Mucosa of gallbladder (tissue), 1 donor: ENCODE measurements at places on chromosomes 16 and 17. TPM values are rescaled to one million over a fixed set of nuclear protein-coding genes. Genes with fewer than 3 reads are reported as not detected.

DNA sequence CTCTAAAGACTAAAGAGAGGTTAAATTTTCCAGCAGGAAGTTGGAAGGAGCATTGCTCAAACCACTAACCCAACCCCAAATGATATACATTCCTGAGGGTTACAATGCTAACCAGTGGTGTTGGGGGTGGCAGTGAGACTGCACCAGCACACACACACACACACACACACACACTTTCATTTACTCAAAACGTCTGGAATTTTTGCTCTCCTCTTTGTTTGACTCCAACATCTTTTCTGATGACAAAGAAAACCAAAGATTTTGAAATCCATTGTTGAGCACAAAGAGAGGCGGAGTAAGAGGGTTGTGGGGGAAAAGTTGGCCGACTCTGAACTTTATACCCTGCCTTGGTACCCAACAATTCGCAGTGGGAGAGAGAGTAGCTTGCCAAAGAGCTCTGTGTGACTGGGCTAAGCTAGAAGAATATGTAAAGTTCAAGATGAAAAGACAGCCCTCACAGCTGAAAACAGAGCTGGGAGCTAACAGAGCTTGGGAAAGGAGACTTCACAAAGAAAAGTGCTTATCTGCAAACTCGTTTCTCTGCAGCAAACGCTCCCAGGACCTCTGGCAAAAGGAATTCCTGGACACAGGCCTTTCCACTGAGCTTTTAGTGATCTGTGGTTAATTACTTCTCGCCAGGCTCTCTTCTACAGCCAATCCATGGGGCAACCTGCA, 426.0 kb upstream of the CDH11 start:
- no peak for DNase-seq

The P2RX1 gene
- total RNA-seq = 2.8 TPM

The FOXF1 gene
- total RNA-seq = 31.0 TPM

GRCh38 chr17:731644-732066, 741 bp upstream of the TLCD3A start:
- DNase-seq = no peak

DNA sequence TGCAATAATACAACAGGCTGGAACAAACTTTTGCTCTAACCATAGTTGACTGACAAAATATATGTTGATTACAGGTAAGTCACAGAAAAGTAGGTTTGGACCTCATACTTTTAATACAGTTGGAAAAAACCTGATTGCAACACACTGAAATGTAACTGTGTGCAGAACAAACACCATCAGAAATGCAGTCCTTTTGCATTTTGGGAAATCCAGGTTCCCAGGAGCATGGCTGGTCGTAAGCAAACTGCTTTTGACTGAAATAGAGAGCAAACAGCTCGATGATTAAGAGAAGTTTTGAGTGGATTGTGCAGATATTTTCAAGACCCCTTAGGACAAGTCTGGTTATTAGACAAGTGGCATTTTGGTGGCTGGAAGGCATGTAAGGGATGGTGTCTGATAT, 8.0 kb downstream of the IGF2BP1 start:
- DNase-seq = no peak

- no peak for DNase-seq
Measured at GRCh38 chr16:23836404-23837311, 875 bp downstream of the PRKCB start.

- no peak for DNase-seq
Measured at GRCh38 chr17:46822388-46822921, 4.0 kb upstream of the WNT3 start.

The SHISA6 gene
- total RNA-seq = 0.75 TPM

DNA sequence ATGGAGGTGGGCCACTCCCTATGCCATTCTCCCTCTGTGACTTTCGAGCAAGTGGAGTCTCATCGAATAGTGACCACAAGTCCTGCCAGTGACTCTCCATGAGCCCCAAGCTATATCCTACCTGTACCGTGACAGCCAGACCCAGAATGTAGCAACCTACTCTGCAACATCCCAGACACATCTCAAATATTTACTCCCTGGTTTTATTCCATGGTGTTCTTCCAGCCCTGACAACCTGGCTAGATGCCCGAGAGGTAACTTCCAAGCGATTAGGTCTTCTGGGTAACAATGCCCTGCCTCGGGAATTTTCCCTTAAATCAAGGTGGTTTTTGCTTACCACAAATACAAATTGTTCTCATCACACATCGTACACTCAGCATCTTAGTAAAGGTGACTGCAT, 211.7 kb downstream of the ZFHX3 start:
- DNase-seq = no peak

The C16orf92 gene
- total RNA-seq = not detected

The ATP1B2 gene
- 7.7 TPM for total RNA-seq
